H1 (cell line): ENCODE measurements at places on chromosomes 3 and 15. TPM values are rescaled to one million over a fixed set of nuclear protein-coding genes. Genes with fewer than 3 reads are reported as not detected.

The SPINK8 gene
- polyA plus RNA-seq = 0.29 TPM in 1 of 2 replicates, not detected in the other

The FGF7 gene
- polyA plus RNA-seq = not detected in 2 replicates

The COL6A5 gene
- 0.05 TPM in 1 of 2 replicates, not detected in the other for polyA plus RNA-seq

The A4GNT gene
- polyA plus RNA-seq = not detected in 2 replicates

The EIF4E3 gene
- 2.8 and 5.2 TPM in 2 replicates for polyA plus RNA-seq

The INO80 gene
- polyA plus RNA-seq = 4.3 and 7.2 TPM in 2 replicates
